ENCODE measurements at places on chromosomes 13 and 19.
A peak's percentile ranks its signal among the peaks of the same experiment; 100 is the strongest.

DNA sequence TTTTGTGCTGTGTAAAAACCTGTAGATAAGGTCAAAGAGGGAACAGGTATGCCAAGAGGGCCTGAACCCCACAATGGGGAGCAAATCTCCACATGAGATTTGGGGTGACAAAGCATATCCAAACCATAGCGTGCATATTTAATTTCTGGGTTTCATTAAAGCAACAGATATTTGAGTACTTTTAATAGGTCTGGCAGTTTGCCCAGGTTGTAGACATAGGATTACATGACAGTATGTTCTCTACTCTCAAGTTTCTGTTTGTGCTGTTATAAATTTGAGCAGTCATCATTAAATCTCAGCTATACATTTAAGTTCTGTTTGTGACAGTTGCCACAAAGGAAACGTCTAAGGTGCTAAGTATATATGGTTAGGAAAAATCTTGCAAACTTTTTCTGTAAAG lies 236.4 kb downstream of the ATP8A2 start:
- no peak for DNase-seq

DNA sequence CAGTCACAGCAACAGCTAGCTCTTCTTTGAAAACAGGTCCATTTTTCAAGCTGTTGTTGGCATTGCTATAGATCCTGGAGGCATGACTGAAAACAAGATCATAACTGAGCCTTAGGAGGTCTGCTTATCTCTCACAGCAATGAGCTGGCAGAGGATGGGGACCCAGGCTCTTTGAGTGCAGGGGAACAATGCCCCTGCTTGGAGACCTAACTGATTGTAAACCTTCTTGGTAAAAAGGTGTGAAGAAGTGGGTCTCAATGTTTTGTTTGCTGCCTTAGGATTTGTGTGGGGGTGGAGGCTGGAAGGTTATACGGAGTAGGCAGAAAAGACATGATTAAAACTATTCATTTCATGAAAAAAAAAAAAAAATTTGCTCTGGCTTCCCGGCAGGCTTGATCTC lies 94.6 kb downstream of the EFNB2 start:
- no peak for DNase-seq

DNA sequence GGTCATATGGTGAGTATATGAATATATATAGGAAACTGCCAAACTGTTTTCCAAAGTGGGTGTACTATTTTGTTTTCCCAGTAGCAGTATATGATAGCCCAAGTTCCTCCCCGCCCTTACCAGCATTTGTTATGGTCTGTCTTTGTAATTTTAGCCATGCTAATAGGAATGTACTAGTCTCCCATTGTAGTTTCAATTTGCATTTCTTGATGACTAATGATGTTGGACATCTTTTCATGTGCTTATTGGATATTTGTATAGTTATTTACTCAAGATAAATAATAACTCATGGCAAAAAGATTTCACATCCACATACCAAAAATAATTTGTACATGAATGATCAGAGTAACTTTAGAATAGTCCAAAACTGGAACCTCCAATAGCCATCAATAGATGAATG lies 75.3 kb upstream of the SERP2 start:
- no peak for DNase-seq

GRCh38 chr19:797528-798414 lies 519 bp downstream of the PTBP1 start:
- DNase-seq, result peak; percentile 61

DNA sequence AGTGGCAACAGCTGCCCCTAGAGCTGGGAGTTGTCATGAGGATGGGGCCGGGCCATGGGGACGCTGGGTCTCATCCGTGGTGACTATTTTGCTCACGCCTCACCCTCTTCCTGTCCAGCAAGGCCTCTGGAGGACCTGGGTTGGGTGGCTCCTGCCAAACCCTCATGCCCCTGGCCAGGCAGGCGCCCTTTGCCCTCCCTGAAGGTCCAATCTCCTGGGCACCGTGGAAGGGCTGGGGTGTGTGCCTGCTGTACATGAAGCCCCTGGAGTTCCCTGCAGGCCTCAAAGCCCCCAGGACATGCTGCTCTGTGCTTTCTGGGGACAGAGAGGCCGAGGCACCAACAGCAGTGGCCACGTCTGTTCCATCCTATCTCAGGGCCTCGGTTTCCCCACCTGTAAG lies 13.8 kb downstream of the LRP3 start:
- DNase-seq, result no peak

DNA sequence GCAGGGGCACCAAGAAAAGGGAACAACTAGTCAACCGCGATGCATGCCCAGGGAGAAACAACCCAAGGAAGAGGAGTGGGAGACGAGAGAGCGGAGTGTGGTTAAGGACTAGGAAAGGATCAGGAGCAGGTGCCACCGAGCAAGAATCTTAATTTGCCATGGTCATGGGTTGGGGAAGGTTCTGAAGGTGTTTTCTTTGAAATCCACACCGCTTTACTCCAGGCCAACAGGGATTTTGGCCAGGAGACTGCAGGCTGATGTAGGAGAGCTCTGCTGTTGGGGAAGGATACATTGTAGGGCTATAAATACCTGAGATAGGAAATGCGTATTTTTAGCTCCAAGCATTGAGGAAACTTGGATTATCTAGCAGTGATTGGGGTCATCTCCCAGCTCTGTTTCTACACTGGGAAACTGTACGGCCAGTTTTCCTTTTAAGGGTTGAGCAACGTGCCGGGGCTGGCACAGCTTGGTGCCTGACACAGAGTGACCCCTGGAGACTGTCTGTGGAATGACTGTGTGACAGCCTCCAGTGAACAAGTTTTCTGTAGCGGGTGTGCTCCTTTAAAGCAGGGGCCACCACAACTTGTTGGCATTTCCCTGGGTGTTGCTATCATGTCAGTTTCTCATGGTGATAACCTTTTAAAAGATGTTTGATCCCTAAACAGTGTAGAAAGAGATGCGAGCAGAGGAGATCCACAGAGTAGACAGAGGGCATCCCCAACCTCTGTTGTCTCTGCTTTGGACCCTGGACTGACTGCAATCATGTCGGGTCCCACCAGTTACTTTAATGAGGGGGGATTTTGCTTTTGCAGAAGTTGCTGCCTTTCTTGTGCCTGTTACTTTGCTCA lies 34.3 kb downstream of the ZNF536 start:
- peak; percentile 57 for DNase-seq

DNA sequence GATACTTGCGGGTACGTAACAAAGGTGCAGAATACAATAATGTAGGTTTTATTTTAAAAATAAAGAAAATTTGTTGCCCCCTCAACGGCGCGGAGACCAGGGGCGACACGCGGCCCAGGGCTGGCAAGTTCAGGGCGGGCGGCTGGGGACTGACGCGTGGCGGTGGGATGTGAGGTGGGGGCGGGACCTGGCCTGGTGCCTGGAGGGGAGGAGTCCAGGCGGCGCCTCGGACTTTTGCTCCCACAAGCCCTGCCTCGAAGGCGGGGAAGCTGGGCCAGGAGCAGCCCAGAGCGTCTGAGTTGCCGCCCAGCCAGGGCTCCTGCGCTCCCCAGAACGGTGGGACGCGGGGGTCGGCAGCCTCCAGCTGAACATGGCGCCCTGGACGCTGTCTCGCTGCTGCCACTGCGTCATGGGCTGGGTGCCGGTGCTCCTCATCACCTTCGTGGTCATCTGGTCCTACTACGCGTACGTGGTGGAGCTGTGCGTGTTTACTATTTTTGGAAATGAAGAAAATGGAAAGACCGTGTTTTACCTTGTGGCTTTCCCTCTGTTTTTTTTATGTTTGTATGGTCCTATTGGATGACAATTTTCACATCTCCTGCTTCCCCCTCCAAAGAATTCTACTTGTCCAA lies 1122.8 kb upstream of the ATXN8OS start:
- no peak for DNase-seq

DNA sequence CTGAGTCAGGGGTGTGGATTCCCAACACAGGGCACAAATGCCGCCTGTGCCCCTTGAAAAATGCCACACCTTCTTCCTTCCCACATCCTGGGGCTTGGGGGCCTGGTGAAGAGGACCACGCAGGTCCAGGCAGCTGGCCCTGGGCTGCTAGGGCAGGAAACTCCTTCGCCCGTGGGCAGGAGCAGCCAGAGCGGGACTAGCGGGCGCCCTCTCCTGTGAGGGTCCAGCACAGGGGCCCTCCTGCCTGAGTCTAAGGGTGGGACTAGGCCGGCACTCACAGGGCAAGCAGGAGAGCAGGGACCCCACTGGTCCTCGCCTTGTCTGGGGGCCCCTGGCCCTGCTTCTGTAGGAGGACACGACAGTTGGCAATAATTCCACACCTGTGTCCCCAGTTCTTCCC lies 7.5 kb upstream of the CEBPA start:
- DNase-seq, result no peak

DNA sequence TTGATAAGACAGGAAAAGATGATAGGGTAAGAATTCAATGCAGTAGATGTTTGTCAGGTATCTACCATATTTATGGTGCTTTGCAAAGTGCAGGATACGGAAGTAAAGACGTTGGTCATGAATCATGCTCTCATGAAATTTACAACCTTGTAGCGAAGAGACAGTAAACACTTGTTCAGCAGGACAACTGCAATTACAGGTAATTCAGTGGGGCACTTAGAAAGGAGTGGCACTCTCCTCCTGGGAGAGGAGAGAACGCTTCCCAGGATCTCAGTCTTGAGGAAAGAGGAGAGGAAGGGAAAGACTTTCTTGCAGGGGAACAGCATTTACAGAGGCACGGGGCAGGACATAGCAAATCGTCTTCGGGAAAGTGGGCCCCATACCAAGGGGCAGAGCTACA lies 46.4 kb downstream of the SOX1 start:
- no peak for DNase-seq

GRCh38 chr13:50635504-50635903 lies 208.0 kb downstream of the DLEU7 start:
- peak; percentile 13 for DNase-seq

DNA sequence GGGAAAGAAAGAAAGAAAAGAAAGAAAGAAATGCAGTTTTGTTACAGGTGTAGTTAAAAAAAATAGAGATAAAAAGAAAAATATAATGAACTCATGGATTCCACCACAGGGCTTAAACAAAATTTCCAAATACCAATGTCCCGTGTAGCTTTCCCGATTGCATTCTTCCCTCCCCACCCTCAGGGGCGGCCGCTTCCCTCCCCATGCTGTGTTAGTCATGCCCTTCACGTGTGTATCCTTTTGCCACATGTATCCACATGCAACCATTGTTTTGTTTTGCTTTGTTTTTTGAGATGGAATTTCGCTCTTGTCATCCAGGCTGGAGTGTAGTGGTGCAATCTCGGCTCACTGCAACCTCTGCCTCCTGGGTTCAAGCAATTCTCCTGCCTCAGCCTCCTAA lies 3.6 kb upstream of the KMT5C start:
- DNase-seq, result no peak

GRCh38 chr13:19158006-19158405 lies 23.6 kb downstream of the TUBA3C start:
- DNase-seq, result no peak

- DNase-seq, result no peak
Measured at GRCh38 chr19:50512999-50513745, 541 bp downstream of the ASPDH start.

DNA sequence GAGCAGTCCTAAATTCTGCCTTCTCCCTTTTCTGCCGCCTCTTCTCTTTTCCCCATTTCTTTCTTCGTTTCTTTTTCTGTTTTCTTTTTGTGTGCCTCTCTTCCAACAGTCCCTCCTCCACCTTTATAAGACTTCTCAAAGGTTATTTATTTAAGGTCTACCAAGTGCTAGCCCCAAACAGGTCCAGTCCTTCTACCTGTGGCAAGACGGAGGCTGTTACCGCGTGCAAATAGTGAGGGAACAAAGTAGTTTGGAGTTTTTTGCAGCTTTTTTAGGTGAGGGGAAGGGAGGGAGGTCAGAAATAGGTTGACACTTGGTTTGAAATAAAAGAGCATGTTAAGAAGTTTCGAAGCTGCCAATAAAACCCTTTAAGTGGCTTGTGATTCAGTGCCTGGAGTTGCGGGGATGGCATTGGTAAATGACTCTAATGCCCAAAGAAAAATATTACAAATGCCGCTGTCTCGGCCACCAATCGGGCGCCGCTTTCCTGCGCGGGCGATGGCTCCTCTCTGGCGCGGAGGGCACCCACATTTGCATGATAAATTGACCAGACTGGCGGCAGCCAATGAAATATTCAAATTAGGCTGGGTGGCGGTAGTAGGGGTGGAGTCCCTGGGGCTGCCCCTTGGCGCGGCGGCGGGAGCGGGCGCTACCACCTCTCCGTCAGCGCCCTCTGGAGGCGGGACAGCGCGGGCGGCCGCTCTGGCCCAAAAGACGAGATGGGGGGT lies 7.5 kb upstream of the TSHZ3 start:
- peak; percentile 61 for DNase-seq
